ENCODE measurements at places on chromosomes 2 and 18.

DNA sequence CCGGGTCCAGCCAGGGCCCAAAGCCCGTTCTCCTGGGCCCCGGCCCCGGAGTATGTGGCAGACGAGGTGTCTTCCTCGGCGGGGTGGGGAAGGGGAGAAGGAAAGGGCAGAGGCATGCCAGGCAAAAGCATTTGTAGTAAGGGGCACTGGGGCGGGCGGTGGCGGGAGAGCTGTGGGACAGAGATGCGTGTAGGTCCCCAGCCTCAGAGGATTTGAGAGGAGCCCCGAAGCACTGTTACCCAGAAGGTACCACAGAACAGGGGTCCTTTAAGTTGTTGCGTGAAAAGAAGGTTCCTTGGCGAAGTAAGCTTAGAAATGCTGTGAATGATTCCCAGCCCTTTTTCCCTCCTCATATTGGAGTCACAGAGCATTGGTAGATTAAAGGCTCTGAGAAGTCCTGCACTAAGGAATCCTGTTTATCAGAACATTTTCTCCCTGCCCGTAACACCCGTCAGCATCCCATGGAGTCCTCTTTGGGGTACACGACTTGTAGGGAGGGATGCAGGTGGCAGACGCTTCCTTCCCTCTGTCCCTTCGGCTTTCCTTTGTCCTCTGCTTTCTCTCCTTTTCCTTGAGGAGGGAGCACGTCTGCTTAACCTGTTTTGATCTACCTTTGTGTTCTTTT lies 12.5 kb downstream of the GAREM2 start:
- DNase-seq, result no peak

DNA sequence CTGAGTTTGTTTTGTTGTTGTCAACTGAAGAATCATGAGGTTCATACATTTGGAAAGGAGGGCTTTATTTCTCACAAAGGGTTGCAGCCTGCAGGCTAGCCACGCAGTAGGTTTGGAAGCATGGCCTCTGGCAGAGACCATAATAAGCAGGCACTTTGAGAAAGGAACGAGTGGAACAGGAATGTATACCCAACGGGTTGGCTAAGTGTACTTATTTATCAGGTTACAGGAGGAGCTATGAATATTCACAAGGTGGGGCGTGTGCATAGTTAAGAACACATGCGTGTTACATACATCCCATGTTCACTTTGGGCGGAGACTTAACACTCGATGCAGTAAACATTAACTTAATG lies 30.1 kb upstream of the SH3RF3 start:
- no peak for DNase-seq

GRCh38 chr2:232525791-232526371 lies at the start of gene CHRND:
Gene CHRND, plus strand, starts transcription at chr2:232526160. Its CDS starts 56 bp downstream, at chr2:232526216.
- DNase-seq, result no peak

GRCh38 chr2:142037066-142037465 lies 93.8 kb downstream of the LRP1B start:
- no peak for DNase-seq

DNA sequence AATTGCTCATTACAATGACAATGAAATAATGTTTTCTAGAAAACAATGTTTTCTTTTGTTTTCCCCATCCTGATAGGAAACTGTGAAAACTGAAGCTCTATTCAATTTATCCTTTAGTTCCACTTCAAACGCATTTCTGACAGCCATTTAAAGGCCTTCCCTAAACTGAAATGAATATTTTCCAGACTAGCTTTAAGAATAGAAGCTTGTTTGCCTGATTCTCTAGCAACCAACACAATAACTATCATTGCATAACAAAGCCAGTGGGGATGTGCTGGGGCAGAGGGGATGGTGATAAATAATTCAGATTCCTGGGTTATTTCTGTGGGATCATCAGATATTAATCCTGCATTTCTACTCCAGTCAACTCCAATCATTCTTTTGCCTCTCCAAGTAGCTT lies 427.1 kb downstream of the RND3 start:
- no peak for DNase-seq

DNA sequence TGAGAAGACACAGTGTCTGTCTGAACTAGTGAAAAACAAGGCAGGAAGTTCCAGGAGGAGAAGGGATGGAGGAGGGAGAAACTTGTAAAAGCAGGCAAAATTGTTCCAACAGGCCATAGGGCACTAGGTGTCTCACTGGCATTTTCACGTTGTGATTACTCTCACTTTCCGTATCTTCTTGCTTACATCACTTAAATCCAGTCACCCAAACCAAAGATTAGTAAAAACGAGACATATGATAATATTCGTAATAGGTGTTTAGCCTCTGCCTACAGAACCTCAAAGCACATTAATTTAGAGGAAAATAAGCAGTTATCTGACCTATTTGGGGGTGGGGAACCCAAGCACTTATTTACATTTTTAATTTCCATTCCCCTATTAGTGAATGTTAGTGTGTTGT lies 78.3 kb downstream of the POU3F3 start:
- DNase-seq, result no peak

- DNase-seq, result no peak
Observed at GRCh38 chr2:238279324-238279682, 9.1 kb downstream of the PER2 start.

DNA sequence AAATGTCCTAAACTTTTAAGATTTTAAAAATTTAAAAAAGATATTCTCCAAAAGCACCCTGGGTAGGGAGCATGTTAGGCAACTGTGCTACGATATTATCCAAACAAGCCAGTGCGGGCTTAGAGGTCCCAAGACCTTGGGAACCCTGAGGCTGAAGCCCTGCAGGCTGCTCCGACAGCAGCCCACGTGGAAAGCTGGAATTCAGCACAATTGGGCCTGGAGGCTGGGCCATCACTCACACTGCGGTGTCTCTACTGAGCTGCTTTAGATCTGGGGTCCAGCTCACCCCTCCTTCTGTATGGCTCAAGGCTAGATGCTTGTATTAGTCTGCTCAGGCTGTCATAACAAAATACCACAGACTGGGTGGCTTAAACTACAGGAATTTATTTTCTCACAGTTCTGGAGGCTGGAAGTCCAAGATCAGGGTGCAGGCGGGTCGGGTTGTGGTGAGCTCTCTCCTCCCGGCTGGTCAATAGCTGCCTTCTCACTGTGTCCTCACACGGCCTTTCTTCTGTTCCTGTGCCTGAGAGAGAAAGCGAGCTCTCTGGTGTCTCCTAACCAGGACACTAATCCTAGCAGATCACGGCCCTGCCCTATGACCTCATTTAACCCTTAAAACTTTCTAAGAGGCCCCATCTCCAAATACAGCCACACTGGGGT lies 42.5 kb downstream of the DPYSL5 start:
- DNase-seq, result no peak

- DNase-seq, result no peak
Observed at GRCh38 chr2:125644257-125644656, 1011.7 kb upstream of the GYPC start.

GRCh38 chr2:126978333-126978732 lies 79.6 kb downstream of the TEX51 start:
- no peak for DNase-seq

- no peak for DNase-seq
Observed at GRCh38 chr2:102063941-102064678, 72.3 kb downstream of the IL1R2 start.

GRCh38 chr2:52342458-52342857 lies 1310.5 kb upstream of the NRXN1 start:
- no peak for DNase-seq

Measured in stimulated activated CD4-positive, alpha-beta T cell treated with anti-CD3 and anti-CD28 coated beads, Interleukin-1b, Interleukin-23, amount 100 ng/mL, for 1 hour (primary cell).